Activated CD8-positive, alpha-beta memory T cell treated with anti-CD3 and anti-CD28 coated beads for 48 hours (primary cell): ENCODE measurements at places on chromosomes 13 and 19.

- DNase-seq, result no peak
These were observed 178.8 kb downstream of the VWA8 start for GRCh38 chr13:41782086-41782485.

DNA sequence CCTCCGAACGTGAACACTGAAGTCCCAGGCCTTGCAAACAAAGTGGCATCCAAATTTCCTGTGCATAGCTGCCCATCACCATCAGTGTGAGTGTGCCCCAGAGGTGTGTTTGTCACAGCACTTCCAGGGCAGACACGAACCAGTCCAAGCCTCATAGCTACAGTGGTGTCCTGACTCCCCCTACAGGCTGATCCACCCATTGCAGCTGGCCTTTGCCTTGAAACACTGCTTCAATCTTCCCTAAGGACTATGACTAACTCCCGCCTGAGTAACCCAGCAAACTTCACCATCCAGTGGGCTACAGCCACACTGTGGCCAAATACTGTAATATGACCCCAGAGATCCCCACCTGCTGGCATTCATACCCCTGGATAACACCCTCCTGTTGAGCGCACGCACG is 3.9 kb downstream of the ZNF266 start:
- DNase-seq, result no peak

- DNase-seq, result no peak
These were observed 13.0 kb downstream of the FBXL3 start for GRCh38 chr13:77013853-77014542.

- no peak for DNase-seq
These were observed 805.6 kb upstream of the ARGLU1 start for GRCh38 chr13:107373551-107373950.

- DNase-seq, result no peak
These were observed 274.1 kb upstream of the EDNRB start for GRCh38 chr13:78192716-78193115.

DNA sequence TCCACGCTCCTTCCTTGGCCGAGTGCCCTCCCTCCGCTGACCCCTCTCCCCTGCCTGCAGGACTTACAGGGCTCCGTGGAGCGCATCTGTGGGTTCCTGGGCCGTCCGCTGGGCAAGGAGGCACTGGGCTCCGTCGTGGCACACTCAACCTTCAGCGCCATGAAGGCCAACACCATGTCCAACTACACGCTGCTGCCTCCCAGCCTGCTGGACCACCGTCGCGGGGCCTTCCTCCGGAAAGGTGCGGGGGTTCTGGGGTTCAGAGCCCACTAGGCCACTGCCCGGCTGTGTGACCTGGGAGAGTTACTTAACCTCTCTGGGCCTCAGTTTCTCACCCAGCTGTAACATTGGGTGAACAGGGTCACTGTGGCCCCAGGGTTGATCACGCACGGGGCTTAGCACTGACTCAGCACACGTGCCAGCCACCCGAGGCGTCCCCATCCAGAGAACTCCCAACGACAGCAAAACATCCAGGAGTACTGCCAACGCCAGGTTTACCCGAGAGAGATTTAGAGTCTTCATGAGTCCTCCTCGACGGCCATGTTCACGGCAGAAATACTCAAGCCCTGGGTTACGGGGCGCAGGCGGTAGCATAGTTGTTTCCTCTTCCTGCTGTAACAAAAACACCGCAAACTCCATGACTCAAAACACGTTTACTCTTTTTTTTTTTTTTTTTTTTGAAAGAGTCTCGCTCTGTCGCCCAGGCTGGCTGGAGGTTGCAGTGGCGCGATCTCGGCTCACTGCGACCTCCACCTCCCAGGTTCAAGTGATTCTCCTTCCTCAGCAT is 9.7 kb upstream of the SPACA4 start:
- DNase-seq, result no peak

DNA sequence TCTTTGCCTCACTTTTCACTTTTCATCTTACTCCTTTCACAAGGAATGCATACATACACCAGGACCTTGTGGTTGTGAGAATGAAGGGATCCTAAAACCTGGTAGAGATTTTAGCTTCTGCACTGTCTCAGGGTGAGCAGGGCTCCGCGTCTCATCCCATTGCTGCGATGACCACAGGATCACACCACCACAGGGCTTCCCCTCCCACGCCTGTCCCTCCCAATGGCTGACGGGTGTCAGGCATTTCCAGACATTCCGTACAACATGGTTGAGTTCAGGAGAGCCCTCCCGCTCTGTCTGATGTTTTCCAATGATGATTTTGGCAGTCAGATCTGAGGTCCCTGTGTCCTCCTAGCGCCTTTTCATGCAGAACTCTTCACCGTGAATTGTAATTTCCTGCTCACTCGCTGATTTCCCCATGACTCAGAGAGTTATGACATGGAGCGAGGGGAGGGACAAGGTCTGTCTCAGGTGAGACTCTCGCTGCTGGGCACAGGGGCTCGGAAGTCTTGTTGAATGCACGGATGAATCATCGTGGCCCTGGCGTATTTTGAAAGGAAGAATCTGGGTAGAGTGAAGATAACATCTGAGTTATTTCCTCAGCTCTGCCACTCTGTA is 102.8 kb downstream of the TEX29 start:
- DNase-seq, result no peak

- no peak for DNase-seq
These were observed 6.3 kb downstream of the CALM3 start for GRCh38 chr19:46607448-46607841.

DNA sequence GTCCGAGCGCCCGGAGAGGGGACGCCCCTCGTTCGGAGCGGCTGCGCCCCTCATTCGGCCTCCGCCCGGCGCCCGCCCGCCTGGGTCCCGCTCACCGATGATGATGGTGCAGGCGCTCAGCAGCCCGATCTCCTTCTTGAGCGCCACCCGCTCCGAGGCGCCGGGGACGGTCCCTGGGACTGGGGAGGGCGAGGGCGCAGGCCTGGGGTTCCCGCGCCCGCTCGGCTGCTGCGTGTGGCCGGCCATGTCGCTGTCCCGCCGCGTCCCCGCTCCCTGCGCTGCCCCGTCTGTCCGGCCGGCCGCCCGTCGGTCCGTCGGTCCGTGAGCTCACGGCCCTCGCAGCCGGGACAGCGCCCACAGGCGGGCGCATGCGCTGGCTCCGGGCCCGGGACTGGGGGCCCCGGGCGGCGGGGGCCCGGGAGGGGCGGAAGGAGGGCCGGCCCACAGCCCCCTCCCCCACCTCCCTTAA is at the start of gene SLC7A10:
SLC7A10 (minus strand) TSS at position 393 of the 469 bp plus-strand sequence; CDS start at position 246, 147 bp downstream.
- DNase-seq, result no peak

GRCh38 chr13:112347986-112348385 is 28.2 kb upstream of the SPACA7 start:
- no peak for DNase-seq

GRCh38 chr13:34671137-34671536 is 270.9 kb upstream of the NBEA start:
- no peak for DNase-seq

- no peak for DNase-seq
These were observed 139.8 kb downstream of the SLITRK5 start for GRCh38 chr13:87810920-87811344.

GRCh38 chr13:43763143-43763759 is 23.5 kb downstream of the ENOX1 start:
- no peak for DNase-seq

GRCh38 chr13:96422002-96422401 is 332.1 kb downstream of the HS6ST3 start:
- no peak for DNase-seq

- no peak for DNase-seq
These were observed 740 bp upstream of the CCDC61 start for GRCh38 chr19:45994456-45994997.

- DNase-seq, result no peak
These were observed 143.4 kb downstream of the CYSLTR2 start for GRCh38 chr13:48797127-48797526.

- no peak for DNase-seq
These were observed 93.0 kb downstream of the SLC7A1 start for GRCh38 chr13:29502391-29503008.

DNA sequence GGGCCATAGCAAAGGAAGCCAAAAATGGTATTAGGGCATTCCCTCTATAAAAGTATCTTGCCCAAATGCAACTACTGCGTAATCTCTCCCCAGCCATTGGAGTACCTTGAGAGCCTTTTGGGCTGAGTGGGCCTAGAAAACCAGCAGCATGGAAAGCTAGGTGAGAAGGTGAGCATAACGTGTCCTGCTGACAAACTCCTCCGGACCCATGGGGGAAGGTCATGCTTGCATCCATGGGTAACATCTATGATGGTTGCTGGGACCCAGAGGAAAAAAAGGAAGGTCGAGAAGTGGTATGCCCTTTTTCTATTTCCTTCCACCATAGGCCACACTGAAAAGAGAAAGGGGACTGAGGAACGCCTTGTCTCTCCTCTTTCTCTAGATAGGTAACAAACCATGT is 57.4 kb downstream of the ZNF728 start:
- DNase-seq, result no peak

DNA sequence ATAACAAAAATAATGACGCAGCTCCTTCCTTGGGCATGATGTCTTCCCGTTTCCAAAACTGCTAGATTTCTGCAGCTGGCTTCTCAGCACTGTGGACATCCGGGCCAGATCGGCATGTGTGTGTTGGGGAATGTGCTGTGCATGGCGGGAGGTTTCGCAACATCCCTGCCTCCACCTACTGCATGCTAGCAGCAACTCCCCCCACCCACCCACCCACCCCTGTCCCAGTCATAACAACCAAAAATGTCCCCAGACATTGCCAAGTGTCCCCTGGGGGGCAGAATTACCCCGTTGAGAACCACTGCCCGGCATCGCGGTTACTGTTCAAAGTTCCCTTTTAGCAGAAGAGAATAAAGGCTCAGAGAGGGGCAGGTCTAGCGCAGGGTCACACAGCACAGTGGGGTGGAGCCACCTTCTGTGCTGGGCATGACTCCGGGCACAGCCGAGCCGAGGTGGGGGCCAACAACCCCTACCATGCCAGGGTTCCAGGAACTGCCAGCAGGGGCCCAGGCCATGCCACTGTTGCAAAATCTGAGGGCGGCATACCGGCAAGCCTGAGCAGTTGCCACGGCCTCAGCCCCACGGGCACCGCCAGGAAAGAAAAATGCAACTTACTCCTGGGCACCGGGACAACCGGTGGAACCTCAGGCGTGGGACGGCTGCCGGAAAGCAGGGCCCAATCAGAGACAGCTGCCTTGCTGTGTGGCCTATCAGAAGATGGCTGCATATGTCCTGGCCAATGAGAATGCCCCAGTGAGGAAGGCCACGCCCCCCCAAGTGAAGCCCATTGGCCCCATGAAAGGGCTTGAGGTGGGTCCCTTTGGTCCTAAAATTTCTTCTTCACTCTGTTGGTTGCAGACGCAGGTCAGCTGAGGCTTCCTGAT is 22.5 kb upstream of the NFIC start:
- no peak for DNase-seq

DNA sequence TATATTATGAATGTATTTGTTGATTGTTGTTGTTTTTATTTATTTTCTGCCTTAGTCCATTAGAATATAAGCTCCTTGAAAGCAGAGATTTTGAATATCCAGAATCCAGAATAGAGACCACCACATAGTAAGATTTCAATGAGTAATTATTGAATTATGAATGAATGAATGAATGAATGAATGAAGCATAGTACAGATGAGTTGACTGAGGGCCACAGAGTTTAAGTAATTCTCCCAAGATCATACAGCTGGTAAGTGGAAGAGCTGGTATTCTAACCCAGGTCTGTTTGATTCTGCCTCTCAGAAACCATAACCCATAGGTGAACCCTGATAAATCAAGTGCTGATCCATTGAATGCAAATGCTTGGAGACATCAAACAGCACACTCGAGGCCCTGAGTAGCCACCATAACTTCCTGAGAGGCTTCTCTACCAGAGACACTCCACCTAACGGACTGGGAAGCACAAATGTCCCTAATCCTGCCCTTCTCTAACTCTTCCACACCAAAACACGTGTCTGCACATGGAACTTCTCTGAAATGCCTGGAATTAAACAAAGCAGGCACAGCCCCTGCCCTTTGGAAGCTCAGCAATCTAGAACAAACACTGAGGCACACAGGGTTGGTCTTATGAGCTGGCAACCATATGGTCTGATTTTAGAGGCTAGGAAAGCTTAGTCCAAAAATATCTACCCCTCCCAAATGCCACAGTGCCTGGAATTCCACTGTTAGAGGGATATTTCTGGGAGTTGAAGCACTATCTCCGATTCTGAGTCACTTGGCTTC is 190.1 kb downstream of the FOXO1 start:
- no peak for DNase-seq

- DNase-seq, result no peak
These were observed 548.2 kb upstream of the SLITRK1 start for GRCh38 chr13:84430446-84430845.
